ENCODE measurements at places on chromosomes 13 and 19. TPM values are rescaled to one million over a fixed set of nuclear protein-coding genes. Genes with fewer than 3 reads are reported as not detected.

Gene KLK15
- total RNA-seq: not detected

Gene OVOL3
- total RNA-seq: not detected

DNA sequence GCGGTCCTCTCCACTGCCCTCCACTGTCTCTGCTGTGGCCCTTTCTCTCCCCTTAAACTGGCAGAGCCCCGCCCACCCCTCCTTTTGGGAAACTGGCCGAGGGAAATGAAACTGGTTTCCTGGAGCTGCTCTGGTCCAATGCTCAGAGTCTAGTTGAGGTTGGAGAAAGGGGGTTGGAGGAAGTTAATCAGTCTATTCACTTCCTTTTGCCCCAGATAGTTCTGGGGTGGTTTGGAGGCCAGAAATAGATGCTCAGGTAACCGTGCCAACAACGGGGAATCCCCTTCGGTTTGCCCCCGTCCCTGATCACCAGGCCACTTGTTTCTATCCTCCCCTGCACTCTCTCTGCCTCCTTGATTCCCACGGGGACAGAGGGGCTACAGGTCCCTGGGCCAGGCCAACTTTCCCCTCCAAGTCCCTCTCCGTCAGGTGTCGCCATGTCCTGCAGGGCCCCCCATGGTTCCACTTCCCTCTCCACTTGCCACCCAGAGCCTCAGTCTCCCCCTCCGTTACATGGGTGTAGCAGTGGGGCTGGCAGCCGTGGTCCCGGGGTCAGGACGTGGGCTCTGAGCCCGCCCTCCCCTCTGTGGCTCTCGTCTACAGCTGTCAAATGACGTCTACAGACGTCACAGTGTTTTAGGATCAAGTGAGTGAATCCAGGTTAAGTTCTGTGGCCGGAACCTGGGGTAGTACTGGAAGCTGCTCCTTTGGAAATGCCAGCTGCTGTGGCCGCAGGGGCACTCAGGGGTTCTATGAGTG lies at the start of gene IL4I1:
IL4I1 (minus strand) TSS at position 25 of the 759 bp plus-strand sequence. CDS start 727 bp downstream, outside the sequence.
- H3K36me3 ChIP-seq: no peaks in the 10 kb centered on the region
- no peaks in the 10 kb centered on the region for H3K4me1 ChIP-seq
- no peaks in the 10 kb centered on the region for H3K27me3 ChIP-seq
- DNase-seq: no peak
- H3K4me3 ChIP-seq: no peak within 1 kb of the TSS

- no peaks in the 10 kb centered on the region for H3K27me3 ChIP-seq
- H3K36me3 ChIP-seq: no peaks in the 10 kb centered on the region
- no peak overlapping the region for H3K27ac ChIP-seq
These were observed 80.2 kb downstream of the DPF1 start for GRCh38 chr19:38143847-38144246.

DNA sequence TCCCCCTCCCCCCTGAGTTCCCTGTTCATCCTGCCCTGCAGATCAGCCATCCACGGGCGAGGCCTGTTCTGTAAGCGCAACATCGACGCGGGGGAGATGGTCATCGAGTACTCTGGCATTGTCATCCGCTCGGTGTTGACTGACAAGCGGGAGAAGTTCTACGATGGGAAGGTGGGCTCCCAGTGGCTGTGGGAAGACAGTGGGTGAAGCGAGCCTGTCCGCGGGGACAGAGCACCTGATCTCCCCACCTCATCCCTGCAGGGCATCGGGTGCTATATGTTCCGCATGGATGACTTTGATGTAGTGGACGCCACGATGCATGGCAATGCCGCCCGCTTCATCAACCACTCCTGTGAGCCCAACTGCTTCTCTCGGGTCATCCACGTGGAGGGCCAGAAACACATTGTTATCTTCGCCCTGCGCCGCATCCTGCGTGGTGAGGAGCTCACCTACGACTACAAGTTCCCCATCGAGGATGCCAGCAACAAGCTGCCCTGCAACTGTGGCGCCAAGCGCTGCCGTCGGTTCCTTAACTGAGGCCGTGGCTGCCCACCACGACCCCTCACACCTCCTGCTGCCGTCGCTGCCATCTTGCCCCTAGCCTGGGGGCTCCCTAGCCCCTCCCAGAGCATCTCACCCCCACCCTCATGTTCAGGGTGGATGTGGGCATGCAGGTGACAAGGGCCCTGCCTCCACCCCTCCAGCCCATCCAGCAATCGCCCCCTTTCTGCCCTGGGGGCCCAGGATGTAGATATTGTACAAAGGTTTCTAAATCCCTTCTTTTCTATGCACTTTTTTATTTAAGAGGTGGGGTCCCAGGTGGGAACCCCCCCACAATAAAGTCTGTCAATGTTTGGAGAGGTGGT lies 4.0 kb downstream of the IGFLR1 start:
- no peaks in the 10 kb centered on the region for H3K27me3 ChIP-seq
- no peak for DNase-seq
- H3K36me3 ChIP-seq: peaks cover 16% of the 10 kb centered on the region
- peaks cover 3% of the 10 kb centered on the region for H3K4me1 ChIP-seq

DNA sequence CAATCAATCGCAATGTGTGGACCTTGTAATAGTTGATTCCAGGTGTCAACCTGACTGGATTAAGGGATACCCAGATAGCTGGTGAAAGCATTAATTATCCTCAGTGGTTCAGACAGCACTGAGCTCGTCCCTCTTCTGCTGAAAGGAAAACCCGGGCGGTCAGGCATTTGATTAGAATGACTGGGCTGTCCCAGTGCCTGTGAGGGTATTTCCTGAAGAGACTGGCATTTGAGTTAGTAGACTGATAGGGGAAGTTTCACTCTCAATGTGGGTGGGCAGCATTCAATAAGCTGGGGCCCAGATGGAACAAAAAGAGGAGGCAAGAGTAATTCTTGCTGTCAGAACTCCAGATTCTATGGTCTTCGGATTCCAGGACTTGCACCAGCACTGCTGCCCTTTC lies 31.9 kb downstream of the KPNA3 start:
- no peak for DNase-seq
- H3K4me3 ChIP-seq: no peak overlapping the region
- no peaks in the 10 kb centered on the region for H3K27me3 ChIP-seq
- no peaks in the 10 kb centered on the region for H3K36me3 ChIP-seq

DNA sequence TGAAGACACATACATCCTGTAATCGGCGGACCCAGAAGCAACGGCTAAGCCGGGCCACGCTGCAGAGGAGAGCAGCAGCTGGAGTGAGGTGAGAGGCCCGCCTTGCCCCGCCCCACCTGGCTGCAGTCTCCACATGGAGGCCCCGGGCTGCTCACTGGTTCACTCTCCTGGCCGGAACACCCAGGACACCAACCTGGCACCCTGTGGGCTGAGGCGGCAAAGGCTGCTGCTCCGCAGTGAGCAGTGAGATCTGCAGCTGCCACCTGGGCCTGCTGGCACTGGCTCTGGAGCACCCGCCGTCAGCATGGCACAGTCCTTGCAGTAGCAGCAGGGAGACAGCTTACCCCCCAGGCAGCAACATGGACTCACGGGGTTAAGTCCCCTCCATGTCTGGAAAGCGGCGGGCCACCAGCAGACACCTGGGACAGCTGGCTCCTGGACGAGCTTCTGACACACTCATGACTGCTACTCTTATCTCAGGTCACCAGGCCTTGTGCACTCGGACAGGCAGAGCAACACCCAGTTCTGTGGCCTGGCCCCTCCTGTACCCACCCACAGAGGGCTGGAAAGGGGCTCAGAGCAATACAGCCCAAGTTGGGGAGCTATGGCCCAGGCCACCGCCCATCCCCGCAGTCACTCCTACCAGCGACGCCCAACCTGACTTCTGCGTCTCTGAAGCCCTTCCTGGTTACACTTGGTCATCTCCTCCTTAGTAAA lies 13.2 kb upstream of the KPTN start:
- H3K4me1 ChIP-seq: peaks cover 5% of the 10 kb centered on the region
- no peak overlapping the region for H3K4me3 ChIP-seq
- peak overlapping the region; percentile 66 for H3K27ac ChIP-seq
- DNase-seq: no peak

GRCh38 chr13:79673310-79673992 lies 192.5 kb downstream of the NDFIP2 start:
- no peak overlapping the region for H3K4me3 ChIP-seq
- peaks cover 48% of the 10 kb centered on the region for H3K4me1 ChIP-seq
- no peaks in the 10 kb centered on the region for H3K36me3 ChIP-seq
- peak; percentile 68 for DNase-seq

DNA sequence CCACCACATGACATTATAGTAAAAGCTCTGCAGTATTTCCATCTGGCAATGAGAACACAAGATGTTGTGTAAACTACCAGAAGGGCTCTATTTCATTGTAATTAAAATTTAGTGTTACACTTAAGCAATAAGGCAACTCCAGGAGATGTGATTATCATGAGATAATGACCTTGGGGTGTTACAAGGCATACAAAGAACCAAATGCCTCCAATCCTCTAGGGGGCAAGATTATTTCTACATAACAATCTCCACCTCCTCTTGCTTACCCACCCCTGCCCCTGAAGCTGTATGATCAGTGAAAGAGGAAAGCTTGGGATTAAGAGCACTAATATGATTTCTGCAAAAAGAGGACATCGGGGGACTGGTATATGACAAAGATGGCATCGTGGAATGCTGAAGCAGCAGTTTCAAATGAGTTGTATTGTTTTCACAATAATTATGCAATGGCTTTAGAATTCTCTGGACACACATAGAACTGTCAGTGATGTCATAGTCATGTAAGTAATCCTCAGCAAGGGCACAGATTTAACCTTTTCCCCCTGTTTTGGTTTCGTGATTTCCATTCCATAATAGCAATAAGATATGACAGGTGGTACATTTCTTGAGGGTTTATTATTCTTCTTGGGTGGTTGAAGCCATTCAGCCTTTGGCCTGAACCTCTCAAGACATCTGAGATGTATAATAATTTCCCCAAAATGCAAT lies 295.3 kb downstream of the MZT1 start:
- DNase-seq: no peak
- H3K4me1 ChIP-seq: peaks cover 6% of the 10 kb centered on the region
- H3K27ac ChIP-seq: no peak overlapping the region
- H3K4me3 ChIP-seq: no peak overlapping the region

DNA sequence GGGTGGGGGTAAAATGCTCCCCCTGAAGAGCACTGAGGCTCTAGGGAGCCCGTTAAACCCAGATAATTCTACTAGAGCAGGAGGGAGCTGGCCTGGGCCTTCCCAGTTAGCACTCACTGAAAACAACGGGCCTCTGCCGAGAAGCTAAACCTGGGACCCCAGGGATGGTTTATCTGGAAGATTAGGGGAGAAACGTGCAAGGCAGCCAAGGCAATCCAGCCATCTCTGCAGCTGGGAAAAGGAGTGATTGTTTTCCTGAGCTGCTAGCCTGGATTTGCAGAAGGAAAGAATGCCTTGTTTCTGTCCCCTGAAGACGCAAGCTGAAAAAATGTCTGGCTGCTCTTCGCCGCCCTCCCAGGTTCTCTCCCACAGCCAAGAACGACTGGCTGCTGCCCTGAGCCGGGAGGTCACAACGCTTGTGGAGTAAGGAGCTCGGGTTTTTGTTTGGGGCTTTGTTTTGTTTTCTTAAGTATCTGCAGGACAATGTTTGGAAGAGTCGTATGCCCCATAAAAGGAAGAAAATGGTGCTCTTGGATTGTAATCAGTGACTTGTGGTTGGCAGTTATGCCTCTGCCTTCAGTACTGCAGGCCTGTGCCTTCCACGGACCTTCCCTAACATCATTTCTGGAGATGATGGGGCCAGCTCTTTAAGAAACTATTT lies 31.5 kb downstream of the COL4A2 start:
- no peaks in the 10 kb centered on the region for H3K27me3 ChIP-seq
- peaks cover 34% of the 10 kb centered on the region for H3K4me1 ChIP-seq
- H3K36me3 ChIP-seq: no peaks in the 10 kb centered on the region
- no peak overlapping the region for H3K4me3 ChIP-seq
- peak overlapping the region; percentile 82 for H3K27ac ChIP-seq
- DNase-seq: peak; percentile 15

DNA sequence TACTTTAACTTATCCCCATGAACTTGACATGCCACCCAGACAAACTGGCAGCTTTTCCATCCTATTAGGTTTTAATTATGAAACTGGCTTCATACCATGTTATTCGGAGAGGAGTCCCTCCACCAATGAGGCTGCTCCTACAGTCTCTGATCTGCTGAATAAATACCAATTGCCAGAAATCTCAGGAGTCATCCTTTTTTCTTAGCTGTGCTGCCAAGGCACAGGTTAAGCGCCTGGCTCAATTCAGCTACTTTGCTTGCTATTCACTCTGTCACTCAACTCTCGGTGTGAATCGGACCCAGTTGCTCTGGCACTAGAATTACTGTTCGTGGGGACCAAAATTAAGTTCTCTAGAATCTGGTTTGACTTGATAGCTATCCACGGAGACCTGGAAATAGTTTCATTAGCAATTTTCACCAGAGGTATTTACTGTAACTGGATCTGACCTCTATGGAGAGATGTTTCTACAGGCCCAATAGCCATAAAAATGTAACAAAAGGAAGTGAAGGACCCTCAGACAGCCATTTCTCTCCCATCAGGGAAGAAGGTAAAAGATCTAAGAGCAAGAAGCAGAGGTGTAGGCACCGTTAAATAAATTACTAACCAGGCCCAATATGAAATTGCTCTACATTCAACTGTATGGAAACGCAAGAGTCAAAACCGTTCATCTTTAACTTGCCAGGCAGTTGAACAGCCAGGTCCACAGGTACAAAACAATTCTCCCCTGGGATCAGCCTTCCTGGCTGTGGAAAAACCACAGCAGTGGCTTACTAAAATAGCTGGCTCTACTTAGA lies 5.4 kb downstream of the ZC3H4 start:
- H3K27me3 ChIP-seq: no peaks in the 10 kb centered on the region
- H3K36me3 ChIP-seq: no peaks in the 10 kb centered on the region
- H3K4me1 ChIP-seq: peaks cover 33% of the 10 kb centered on the region
- H3K27ac ChIP-seq: peak overlapping the region; percentile 64
